Smooth muscle cell of the brain vasculature (primary cell): ENCODE measurements at places on chromosomes 12 and 14.

DNA sequence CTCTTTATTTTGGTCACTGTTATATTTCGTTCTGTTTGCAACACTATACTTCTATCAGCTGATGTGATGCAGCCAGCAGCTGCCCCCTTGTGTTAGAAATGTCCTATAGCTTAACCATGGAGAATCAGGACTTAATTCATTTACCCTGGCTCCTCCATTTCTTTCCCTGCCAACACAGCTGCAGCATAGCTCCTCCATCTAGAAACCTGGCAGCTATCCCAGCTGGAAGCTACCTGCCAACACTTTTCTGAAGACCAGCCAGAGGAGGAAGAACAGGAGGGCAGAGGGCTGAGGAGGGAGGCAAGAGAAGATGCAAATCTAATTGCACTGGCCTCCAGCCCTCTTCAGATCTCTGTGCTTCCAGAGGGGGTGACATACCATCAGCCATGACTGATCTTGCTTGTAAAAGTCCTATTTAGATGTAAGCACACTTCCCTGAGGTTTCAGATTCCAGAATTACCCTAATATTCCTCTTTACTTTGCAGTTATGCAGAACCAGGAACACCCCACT, 156.8 kb upstream of the TMEM260 start:
- peak; percentile 40 for DNase-seq

GRCh38 chr12:44441155-44441554, 435.0 kb downstream of the NELL2 start:
- no peak for DNase-seq

GRCh38 chr14:55819610-55820304, 239.8 kb downstream of the KTN1 start:
- no peak for DNase-seq

GRCh38 chr12:46977871-46978375, 101.5 kb upstream of the PCED1B start:
- no peak for DNase-seq

- DNase-seq = no peak
Measured at GRCh38 chr14:62455446-62455845, 589.8 kb downstream of the KCNH5 start.

GRCh38 chr14:97602438-97603117, 805.4 kb downstream of the VRK1 start:
- DNase-seq = no peak

DNA sequence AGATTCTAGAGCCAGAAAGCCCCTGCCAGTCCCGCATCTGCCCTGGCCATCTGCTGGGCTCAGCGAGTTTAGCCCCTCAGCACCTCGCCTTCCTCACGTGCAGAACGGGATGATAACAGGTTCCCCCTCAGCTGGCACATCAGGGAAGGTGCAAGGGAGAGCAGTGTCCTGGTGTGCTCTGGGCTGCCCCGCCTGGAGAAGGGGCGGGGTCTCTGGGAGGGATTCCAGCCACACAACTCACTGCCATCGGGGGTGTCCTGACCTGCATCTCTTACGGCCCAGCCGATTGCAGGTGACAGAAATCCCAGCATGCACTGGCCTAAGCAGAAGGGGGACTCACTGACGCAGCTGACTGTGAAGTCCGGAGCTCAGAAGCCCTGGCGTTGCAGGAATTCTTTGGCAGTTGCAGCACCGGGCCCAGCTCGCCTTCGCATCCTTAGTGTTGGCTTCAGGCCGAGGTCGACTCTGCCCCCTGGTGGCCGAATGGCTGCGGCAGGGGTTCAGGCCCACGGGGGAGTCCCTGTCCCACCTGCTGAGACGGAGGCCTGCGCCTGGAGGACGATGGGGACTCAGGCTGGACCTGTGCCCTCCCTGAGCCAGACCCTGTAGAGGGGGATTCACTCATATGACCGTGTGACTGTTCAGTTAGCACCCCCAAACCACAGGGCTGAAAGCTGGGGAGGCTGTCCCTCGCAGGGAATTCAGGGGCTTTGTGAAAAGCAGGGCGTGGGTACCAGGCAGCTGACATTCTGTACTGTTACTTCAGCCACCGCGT, 178.6 kb downstream of the ADGRD1 start:
- no peak for DNase-seq

DNA sequence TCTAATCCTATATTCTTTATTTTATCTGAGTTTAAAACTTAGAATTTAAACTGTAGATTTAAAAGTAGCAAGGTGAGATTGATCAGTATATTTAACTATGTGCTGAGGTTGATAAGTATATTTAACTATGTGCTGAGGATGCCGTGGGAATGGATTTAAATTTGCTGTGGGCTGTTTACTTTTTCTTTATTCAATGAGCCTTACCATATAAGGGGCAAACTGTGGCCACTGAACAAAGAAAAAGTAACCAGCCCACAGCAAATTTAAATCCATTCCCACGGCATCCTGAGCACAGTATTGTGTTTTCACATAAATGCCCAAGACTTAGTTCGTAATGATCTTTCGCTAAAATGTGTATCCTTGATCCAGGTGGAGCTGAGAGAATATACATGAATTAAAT, 43.1 kb downstream of the PROX2 start:
- no peak for DNase-seq

GRCh38 chr14:104314251-104314941, 176.0 kb downstream of the KIF26A start:
- no peak for DNase-seq

- DNase-seq = no peak
Measured at GRCh38 chr12:68890701-68891113, 42.3 kb downstream of the CPM start.

- DNase-seq = no peak
Measured at GRCh38 chr12:89507015-89507824, 17.4 kb downstream of the GALNT4 start.

GRCh38 chr14:92041203-92041602, 1.3 kb upstream of the TRIP11 start:
- DNase-seq = no peak

GRCh38 chr12:93943780-93944179, 204.6 kb upstream of the PLXNC1 start:
- no peak for DNase-seq

DNA sequence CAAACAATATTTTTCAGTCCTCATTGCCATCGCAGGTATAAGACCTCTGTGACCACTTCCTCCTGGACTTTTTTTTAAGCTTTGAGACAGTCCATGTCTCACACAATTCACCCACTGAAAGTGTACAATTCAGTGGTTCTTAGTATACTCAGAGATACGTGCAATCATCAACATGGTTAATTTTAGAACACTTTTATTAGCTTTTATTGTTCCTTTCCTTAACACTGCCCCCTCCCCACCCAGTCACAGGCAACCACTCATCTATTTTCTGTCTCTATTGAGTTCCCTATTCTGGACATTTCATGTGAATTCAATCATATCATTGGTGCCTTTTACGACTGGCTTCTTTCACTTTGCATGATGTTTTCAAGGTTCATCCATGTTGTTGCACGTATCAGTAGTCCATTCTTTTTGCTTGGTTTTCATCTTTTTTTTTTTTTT, 16.2 kb downstream of the NCKAP5L start:
- no peak for DNase-seq

- DNase-seq = no peak
Measured at GRCh38 chr14:90839024-90839888, 23.0 kb upstream of the TTC7B start.

DNA sequence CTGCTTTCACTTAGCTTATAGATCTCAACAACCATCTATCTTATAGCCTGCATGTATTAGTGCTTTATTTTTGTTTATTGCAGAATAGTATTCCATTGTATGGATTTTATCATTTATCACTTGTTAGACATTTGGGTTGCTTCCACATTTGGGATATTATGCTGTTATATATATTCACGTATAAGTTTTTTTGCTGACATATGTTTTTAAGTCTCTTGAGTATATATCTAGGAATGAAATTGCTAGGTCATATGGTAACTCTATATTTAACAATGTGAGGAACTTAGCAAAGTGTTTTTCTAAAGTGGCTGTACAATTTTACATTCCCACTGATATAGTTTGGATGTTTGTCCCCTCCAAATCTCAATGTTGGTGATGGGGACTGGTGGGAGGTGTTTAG, 208.1 kb downstream of the CPNE8 start:
- DNase-seq = no peak

- DNase-seq = no peak
Measured at GRCh38 chr12:89163918-89164317, 188.4 kb downstream of the DUSP6 start.

DNA sequence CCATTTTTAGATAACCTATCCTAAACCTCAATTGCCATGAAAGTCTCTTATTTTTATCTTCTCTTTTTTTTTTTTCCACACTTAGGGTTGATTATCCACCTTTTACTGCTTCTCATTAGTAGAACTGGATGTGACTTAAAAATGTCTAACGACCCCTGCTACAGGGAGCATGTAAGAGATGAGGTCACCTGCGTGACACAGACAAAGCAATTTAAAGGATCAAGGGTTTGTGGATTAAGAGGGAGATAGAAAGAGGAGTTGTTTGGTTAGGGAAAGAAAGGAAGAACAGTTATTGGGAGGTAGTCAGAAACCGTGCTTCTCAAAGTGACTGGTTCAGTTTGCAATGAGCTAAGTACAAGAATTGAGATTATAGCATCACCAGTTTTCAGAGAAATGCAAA, 239.1 kb downstream of the ALX1 start:
- DNase-seq = no peak

DNA sequence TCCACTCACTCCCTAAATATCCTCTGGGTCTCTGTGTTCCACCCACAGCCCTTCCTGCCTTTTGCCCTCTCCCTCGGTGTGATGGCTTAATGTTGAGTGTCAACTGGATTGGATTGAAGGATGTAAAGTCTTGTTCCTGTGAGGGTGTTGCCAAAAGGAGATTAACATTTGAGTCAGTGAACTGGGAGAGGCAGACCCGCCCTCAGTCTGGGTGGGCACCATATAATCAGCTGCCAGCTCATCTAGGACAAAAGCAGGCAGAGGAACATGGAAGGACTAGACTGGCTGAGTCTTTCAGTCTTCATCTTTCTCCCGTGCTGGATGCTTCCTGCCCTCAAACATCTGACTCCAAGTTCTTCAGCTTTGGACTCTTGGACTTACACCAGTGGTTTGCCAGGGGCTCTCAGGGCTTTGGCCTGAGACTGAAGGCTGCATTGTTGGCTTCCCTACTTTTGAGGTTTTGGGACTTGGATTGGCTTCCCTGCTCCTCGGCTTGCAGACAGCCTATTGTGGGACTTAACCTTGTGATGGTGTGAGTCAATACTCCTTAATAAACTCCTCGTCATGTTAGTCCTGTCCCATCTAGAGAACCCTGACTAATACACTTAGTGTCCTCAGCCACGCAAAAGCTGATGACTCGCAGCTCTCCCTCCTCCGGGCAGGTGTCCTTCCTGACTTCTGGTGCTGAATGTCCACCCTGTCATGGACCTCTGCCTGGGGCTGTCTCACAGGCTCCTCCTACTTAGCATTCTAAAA, 5.9 kb downstream of the DGLUCY start:
- no peak for DNase-seq

DNA sequence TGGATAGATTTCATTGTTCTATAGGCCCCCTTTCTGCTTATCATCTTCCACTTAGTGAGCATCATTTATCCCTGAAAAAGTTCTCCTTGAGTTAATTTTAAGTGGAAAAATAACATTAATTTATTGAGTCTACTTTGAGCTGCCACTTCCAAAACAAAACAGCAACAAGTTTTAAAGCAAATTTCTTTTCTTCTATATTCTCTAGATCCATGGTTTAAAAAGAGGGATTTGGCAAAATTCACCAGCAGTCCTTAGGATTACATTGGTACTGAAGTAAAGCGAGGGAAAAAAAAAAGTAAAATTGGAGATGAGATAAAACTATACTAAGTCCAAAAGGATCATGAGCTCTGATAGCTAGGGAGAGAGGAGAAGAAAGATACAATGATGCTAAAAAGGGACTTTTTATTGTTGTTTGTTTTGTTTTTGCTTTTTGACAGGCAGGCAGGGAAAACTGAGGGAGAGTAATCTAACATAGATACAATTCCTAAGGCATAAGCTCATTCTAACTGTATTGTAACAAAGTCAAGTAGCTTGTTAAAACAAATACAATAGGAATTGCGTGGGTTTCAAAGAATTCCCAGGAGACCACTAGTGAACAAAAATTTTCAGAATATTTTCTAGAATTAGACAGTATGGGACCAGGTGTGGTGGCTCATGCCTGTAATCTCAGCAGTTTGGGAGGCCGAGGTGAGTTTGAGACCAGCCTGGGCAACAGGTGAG, 19.2 kb upstream of the PLEKHA5 start:
- DNase-seq = no peak
